ENCODE measurements at places on chromosomes 3 and 15. TPM values are rescaled to one million over a fixed set of nuclear protein-coding genes. Genes with fewer than 3 reads are reported as not detected.

GRCh38 chr15:56640549-56640948, 92.8 kb downstream of the ZNF280D start:
- DNase-seq, result no peak

Gene TRPM1
- 1.2 TPM for total RNA-seq

DNA sequence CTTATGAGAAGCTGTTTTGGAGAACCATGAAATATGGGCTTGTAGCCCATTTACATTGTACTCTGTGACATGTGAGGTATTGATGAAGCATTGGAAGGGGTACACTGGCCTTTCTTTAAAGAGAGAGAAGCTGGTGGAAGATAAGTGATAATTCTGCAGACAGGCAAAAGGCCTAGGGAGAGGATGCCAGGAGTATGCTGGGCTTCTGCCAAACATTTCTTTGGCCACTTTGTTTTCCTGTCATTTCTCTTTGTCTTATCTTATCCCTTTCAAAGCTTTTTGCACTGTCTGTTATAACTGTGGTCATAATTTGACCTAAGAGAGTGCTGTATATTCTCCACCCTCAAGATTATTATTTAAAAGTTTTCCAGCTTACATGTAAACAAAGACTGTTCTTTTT, 109.6 kb upstream of the SEMA6D start:
- DNase-seq, result no peak

- DNase-seq, result no peak
Measured at GRCh38 chr15:63453186-63453905, 51.0 kb upstream of the USP3 start.

Gene SHF
- total RNA-seq, result 0.89 TPM

DNA sequence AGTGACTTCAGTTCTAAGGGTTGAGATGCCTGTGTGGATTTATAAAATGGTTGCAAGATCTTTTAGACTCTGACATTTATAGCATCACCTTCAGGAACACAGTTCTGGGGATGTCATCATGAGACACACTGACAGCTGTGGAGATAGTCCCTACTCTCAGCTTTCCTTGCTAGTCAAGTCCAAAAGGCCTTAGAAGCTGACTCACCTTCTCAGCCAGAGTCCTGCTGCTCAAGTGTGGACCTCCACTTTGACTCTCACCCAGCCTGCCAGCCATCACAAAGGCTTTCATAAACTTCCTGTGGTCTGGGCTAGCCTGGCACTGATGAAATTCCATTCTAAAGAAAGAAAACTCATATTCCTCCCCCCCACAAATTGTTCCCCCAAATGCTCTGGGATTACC, 44.8 kb downstream of the TMEM39A start:
- no peak for DNase-seq

GRCh38 chr15:46126581-46126980, 491.8 kb downstream of the SQOR start:
- DNase-seq, result no peak

DNA sequence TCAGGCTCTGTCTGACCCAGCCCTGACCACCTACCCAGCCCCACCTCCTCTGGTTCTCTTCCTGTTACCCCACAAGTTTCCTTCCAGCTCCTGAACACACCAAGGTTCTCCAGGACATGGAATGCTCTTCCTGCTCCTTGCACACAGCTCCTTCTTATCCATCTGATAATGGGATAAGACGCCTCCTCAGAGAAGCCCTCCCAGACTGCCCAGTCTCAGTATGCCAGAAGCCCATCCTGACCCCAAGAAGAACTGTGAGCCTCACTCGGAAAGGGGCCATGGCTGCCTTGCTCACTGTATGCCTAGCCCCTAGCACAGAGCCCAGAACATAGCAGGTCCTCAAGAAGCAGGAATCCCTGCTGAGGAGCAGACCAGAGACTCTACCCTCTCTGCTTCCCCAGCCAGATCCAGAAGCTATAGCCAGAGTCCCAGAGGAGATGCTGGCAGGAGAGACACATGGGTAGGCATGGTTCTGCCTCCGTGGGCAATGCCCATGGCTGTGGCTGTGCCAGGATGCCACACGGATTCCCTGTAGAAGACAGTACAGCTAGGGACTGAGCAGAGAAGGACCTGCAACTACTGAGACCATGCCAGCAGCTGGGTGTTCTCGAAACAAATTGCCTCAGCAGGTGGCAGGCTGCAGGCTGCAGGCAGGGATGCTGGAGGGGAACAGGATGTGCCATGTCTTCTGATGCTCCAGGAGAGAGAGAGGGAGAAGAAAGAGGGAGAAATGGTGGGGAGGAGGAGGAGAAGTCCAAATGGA, 74.0 kb upstream of the LINGO1 start:
- no peak for DNase-seq

DNA sequence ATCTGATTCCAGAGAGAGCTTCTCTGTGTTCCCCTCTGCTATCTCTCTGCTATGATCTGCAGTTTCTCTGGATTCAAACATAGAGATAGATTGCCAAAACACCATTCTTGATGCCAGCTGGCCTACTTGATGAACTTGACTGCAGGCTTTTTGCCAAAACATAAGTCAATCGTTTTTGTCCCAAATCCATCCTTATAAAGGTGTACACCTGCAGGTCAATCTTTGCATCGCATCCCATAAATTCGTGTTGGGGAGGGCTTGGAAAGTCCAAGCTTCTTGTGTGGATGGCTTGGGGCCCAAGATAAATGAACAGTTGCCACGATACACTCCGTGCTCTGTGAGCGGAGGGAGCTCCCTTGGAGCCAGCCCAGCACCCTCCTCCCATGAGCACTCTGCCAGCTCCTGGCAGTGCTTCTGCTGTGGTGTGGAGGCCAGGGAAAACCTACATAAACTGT, 2.7 kb downstream of the CERS3 start:
- no peak for DNase-seq

DNA sequence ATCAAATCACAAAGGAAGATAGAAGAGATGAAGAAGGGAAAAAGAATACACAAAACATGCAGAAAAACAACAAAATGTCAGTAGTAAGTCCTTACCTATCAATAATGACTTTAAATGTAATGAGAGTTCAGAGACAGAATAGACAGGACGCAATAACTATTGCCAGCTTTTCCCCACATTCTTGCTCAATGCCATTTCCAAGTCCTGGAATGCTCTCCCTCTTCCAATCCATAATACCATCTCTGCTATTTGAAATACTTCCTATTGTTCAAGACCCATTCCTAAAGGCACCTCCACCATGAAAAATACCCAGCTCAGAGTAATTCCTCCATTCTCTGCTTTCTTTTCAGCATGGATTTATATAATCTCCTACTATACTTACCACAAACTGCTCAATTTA, 33.4 kb downstream of the CCDC54 start:
- no peak for DNase-seq

Data from kidney epithelial cell (primary cell).